ENCODE measurements at places on chromosomes 2 and 18.
A peak's percentile ranks its signal among the peaks of the same experiment; 100 is the strongest.

DNA sequence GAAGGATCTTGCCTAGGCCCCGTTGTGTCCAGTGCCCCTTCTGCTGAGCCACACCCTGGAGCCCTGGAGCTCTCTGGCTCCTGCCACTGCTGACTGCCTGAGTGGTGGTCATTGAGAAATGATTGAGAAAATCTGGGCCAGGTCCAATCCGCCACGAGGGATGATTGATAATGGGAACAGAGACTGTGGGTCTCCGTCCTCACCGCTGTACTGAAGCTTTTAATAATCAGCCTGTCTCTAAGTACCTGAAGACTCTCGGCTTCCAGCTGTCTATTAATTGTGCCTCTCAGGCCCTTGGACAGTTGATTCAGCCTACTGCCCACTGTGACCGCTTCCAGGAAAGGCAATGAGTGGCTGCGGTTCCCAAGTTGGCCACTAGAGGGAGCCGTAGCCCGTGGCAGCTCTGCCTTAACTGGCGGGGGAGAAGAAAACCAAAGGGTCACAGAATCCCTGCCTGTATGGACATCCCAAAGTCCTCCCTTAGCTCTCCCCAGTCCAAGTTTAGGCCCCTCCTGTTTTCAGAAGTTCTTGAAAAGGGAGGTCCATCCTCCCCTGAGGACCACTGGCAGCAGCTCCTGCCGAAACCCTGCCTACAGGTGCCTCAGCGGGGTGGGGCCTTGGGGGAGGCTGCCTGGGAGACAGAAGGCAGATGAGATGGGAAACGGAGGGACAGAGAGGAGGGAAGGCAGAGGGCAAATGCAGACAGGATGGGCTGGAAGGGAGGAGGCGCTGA, 213.6 kb downstream of the TNS1 start:
- DNase-seq, result peak; percentile 43

GRCh38 chr18:79749251-79750191, 48.2 kb upstream of the KCNG2 start:
- DNase-seq, result no peak

- DNase-seq, result no peak
Observed at GRCh38 chr18:62963507-62963906, 248.2 kb downstream of the PHLPP1 start.

DNA sequence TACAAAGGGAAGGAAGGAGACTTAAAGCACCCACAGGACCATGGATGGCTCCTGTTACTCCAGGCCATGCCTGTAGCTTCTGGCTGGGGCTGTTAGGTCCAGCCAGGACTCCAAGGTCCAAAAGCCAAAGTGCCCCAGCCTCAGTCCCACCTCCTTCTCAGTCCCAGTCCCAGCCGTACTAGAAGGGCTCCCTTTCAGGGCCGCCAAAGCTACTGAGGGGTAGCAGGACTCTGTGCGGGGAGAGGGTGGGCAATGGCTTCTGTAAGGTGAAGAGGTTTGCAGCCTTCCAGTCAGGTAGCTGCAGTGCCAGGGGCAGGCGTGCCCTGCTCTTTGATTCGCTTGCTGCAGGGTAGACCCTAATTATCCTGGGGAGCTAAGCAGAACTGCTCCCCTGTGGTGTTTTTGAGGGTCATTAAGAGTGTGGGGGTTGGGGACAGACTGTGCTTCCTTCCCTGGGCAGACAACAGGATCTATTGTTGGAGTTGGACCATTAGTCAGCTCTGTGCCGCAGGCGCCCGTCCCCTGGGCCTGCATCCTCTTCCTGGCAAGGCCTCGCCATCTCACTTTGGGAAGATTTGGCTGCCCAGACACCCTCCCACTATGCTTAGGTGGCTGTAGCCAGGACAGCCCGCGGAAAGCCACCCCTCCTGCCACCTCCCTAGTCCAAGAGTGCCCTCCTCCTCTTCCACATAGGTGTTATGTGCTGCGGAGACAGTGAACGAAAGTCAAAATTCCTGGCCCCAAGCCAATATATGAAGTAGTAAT, 118.8 kb downstream of the ZBTB7C start:
- DNase-seq, result no peak

DNA sequence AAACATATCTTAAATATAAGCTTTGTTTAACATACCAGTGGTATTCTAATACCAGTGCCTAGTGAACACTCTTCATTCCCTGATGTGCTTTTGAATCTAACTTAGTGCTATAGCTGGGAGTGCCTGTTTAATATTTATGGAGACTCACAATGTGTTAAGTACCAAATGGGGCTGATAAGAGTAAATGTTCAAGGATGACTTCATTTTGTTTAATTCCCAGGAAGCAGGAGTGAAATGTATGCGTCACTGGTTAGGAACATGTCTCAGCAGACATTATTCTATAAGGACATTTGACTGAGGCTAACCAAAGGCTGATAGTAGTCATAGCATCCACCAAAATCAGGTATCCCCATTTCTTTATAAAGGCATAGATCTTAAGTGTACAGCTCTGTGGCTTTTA, 31.7 kb upstream of the LINC00305 start:
- DNase-seq, result no peak

DNA sequence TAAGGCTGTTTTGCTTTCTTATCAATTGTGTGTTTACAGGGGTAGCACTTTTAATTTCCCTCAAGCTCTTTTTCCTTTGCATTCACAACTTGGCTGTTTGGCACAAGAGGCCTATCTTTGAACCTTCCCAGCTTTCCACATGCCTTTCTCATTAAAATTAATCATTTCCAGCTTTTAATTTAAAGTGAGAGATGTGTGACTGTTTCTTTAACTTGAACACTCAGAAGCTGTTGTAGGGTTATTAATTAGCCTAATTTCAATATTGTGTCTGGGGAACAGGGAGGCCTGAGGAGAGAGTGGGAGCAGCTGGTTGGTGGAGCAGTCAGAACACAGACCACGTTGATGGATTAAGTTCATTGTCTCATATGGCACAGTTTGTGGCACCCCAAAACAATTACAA, 4.7 kb downstream of the ASB1 start:
- no peak for DNase-seq

GRCh38 chr2:25085761-25086560, 44.1 kb downstream of the EFR3B start:
- DNase-seq, result no peak

DNA sequence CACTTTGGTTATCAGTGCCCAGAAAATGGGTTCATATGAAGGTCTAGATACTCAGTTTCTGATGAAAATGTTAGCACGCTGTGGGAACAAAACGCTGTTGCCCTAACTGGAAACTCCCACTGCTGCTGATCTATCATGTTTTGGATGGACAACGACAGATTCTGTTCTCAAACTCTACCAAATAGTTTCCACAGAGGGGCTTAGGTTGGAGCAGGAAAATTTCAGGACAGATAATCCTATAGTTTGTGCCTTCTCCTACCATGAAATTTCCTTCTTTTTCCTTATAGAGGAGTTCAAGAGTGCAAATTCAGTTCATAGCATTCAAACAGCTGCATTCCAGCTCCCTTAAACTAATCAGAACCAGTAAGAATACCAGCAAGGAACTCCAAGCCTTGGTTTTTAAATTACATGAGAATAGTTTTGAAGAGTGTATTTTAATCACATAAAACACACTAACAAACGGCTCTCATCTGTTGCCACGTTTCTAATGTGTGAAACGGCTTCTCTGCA, 58.7 kb upstream of the RALBP1 start:
- DNase-seq, result no peak

GRCh38 chr18:30763902-30764350, 278.6 kb downstream of the DSC3 start:
- no peak for DNase-seq

DNA sequence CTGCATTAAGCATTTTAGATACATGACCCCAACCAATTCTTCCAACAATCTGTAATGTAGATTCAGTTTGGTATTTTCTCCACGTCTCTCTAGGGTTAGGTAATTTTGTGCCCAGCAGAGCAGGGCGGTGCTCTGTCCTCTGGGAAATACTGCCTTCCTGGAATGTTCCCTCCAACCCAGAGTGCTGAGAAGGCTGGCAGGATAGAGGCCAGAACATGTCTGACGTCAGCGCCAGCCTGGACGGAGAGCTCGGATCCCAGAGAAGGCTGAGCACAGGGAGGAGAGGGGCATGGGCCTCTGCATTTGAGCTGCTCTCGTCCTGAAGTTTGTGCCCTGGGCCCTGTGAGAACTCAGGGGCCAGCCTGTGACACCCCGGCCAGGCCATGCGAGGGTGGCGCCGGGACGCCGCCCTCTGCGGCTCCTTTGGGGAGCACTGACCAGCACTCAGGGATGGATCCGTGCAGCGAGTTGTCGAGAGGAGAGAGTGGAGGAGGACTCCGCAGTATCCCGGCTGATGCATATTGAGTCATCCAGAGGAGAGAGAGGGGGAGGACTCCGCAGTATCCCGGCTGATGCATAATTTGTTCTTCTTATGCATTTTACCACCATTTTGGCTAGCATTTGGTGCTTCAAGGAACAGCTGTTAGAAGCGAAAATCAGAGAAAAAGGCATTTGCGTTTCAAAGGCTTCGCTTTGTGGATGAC, 80.0 kb upstream of the PXDN start:
- no peak for DNase-seq

DNA sequence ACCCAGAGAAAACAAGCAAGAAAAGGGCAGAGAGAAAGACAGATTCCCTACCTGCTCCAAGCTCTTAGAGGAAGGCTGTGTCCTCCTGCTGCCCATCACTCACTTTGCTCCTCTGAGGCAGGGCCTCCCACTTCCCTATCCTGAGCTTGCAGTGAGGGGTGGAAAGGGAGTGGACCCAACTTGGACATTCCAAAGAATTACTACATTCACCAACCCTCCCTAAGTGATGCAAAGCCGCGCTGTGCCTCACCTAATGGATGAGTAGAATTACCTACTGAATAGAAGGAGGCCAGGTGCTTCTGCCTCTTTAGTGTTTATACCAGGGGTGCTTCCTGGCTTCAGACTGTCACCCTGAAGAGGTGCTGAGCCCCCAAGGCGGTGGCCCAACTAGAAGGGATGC, 5.6 kb upstream of the OSR1 start:
- no peak for DNase-seq

GRCh38 chr2:56199492-56199891, 15.7 kb downstream of the CCDC85A start:
- no peak for DNase-seq

- peak; percentile 18 for DNase-seq
Observed at GRCh38 chr2:224576088-224576715, 9.0 kb downstream of the CUL3 start.

DNA sequence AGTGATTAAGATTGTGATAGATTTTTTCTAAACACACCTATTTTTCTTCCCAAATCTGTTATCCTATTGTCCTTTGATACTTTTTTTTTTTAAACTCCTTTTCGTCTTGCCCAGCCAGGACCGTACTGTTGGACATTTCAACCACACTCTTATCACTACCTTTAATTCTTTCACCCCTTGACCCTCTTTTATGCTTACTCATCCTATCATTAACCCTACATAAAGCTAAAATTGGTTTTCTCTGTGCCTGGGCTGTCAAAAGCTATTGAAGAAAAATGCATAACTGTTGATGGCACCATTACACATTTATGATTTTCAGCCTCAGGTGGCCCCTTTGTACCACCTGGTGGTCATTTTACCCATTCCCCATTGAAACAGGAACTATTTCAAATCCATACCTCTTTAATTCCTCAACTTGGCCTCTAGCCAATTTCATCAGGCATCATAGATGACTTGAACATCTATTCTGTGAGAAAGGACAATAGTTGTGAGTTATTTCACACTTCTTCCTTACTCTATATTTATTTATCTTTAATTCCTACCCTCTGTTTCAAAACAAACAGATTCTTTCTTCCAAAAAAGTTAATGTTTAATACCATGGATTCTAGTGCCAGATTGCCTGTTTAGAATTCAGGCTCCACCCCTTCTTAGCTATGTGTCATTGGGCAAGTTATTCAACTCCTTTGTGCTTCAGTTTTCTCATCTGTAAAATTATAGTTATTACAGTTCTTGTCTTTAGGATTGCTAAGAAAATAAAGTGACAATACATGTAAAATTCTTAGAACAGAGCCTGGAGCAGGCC, 258.6 kb downstream of the CAMKMT start:
- no peak for DNase-seq

DNA sequence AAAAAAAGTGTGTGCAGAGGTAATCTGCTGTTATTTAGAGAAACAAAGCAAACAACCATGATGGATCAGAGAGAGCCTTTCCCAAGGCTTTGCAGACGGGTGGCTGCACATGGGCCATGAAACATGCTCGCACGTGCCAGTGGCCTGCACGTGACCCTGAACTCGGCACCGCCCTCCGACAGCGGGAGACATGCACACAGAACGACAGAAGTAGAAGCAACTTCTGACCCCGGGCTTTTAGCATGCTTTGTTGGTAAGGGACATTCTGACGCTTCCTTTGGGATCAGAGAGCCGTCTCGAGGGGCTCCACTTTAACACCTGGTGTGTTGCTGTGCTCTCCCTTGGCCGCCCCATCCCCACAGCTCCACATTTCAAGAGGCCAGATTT, 112.5 kb downstream of the KCNF1 start:
- peak; percentile 35 for DNase-seq

- DNase-seq, result no peak
Observed at GRCh38 chr2:84694088-84694622, 177.9 kb downstream of the DNAH6 start.

DNA sequence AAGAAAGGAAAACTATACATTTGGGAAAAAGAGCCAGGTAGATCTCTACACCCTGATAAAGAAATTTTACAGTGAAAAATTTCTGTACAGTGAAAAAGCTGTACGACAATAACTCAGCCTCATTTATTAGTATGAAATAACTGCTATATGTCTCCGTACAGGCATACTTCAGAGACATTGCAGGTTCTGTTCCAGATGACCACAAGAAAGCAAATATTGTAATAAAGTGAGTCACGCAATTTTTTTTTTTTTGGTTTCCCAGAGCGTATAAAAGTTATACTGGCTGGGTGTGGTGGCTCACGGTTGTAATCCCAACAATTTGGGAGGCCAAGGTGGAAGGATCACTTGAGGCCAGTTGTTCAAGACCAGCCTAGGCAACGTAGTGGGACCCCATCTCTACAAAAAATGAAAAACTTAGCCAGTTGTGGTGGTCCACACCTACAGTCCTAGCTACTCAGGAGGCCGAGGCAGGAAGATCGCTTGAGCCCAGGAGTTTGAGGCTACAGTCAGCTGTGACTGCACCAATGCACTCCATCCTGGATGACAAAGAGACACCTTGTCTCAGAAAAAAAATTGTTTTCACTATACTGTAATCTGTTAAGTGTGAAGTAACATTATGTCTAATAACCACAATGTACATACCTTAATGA, 28.2 kb upstream of the AMMECR1L start:
- no peak for DNase-seq

DNA sequence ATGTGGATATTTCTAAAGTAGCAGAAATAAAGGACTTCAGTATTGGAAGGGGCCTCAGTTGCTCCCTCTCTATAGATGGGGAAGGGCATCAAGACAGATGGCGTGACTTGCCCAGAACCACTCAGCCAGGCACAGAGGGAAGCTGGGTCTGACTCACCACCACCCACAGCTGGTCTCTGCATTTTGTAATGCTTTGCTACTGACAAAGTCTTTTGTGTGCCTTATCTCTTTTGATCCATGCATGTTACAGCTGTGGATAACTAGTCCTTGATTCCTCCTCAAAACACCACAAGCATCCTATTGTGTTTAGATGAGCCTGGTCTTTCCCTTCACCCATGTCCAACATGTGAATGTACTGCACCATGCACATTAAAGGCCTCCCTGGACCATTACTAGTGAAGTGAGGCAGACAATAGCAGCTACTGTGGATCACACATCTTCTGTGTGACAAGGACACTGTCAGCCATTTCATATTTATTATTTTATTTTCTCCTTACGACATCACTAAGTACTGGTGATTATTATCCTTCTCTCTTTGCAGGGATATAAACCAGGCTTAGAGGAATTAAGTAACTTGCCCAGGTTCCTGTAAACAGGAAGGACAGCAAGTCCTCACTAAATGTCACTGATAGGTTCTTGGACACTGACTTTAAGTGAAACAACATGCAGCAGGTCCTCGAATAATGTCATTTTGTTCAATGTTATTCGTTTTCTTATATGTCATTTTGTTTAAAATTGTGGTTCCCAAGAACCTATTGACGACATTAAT, 29.6 kb upstream of the IL37 start:
- DNase-seq, result peak; percentile 76
